Left forelimb (tissue), 1 donor: ENCODE measurements at places on chromosomes 2 and 18.

DNA sequence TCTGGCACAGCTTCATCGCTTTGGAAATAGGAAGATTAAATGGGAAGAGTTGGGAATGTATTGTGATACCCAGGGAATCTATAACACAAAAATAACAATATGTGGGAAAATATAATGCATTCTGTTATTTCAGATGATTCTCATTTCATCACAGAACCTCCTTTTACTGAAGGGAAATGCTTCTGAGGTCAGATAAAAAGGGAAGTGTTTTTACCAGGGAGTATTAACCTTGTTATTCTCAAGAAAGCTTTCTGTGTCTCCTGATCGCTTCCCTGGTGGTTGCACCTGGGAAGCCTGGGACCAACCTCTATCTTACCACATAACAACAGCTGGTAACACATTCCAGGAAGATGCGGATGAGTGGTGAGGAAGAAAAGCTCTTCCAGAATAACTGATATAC lies 47.2 kb downstream of the SCG2 start:
- DNase-seq = no peak

- DNase-seq = no peak
Observed at GRCh38 chr18:69844656-69845055, 103.0 kb downstream of the CD226 start.

DNA sequence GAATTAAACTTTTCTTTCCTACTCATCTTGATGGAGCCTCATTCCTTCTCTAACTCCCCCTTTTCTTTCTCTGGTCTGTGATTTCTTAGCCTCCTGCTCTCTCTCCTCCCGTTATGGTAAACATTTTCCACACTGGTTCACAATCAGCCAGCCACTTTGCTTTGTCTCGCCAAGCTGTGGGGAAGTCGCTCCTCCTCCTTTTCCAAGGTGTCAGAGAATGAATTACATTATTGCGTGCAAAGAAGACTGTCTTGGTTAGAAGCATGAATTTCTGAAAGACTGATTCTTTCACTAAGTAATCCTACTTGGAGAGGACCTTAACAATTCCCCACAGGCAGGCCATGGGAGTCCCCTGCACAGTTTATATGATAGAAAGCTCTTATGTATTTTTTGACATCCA lies 46.1 kb downstream of the RASGRP3 start:
- no peak for DNase-seq

- no peak for DNase-seq
Observed at GRCh38 chr2:46318579-46319460, 21.6 kb downstream of the EPAS1 start.

DNA sequence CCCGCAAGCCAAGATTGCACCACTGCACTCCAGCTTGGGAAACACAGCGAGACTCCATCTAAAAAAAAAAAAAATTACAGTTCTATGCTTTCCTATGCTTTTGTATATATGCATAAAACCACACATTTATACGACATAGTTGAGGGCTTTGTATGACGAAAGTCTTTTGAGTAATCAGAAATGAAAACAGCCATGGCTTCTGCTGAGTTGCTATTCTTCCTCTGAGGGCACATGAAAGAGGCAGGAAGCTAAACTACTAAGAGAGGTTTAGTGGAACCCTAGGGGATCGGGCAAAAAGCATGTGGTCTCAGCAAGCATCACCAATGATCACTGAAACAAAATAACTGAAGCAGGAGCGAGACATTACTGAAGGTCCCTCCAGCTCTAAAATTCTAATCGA lies 99.6 kb downstream of the ZAP70 start:
- DNase-seq = no peak

GRCh38 chr2:183214680-183215079 lies 90.4 kb downstream of the NUP35 start:
- no peak for DNase-seq
